ENCODE measurements at places on chromosomes 4 and X. TPM values are rescaled to one million over a fixed set of nuclear protein-coding genes. Genes with fewer than 3 reads are reported as not detected.

DNA sequence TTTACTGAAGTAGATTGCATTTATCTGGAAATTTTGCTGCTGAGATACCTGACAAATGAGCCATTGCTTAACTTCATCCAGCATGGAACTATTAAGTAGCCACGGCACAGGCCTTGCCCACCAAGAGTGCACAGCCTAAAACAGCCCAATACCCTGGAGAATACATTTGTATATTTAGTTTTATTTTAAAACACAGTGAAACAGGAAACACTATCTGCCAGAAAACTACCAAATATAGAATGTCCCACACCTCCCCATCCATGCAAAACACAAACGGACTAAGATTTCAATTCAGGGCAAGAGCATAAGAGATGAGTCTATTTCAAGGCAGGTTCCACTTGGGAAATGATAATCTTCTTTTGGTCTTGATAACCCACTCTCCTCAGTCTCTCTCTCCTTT lies 57.1 kb downstream of the MAML3 start:
- H3K4me1 ChIP-seq, result peaks cover 58% of the 10 kb centered on the region
- no peaks in the 10 kb centered on the region for H3K27me3 ChIP-seq
- peak overlapping the region; percentile 84 for H3K27ac ChIP-seq
- no peaks in the 10 kb centered on the region for H3K36me3 ChIP-seq

CAPN6 gene
- total RNA-seq, result 0.34 TPM

- no peak overlapping the region for H3K27ac ChIP-seq
- no peak overlapping the region for H3K4me3 ChIP-seq
- no peaks in the 10 kb centered on the region for H3K4me1 ChIP-seq
- H3K36me3 ChIP-seq, result peaks cover 66% of the 10 kb centered on the region
- no peaks in the 10 kb centered on the region for H3K27me3 ChIP-seq
- DNase-seq, result no peak
Measured at GRCh38 chr4:39323821-39324220, 42.3 kb downstream of the RFC1 start.

GRCh38 chr4:87882321-87882720 lies 49.6 kb downstream of the MEPE start:
- no peak for DNase-seq
- no peaks in the 10 kb centered on the region for H3K4me1 ChIP-seq
- H3K27me3 ChIP-seq, result no peaks in the 10 kb centered on the region

NDST3 gene
- total RNA-seq, result not detected

DNA sequence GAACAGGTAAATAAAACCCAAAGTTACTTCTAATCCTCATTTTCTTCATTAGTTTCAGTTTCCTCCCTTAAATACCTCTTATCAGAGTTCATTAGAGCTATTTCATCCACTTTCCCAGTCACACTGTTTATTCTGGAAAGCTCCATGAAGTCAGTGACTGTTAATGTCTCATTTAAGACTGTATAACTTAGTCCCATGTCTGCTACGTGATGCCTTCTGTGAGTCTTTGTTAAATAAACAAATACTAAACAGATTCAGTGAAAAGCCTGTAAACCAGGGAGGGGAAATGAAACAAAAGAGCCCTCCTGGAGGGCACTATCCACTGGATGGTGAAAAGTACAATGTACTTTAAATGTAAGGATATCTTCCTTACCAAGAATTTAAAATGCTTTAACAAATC lies 24.7 kb downstream of the ACE2 start:
- peaks cover 27% of the 10 kb centered on the region for H3K27me3 ChIP-seq
- H3K4me1 ChIP-seq, result no peaks in the 10 kb centered on the region
- H3K27ac ChIP-seq, result no peak overlapping the region
- no peak for DNase-seq

GPRIN3 gene
- total RNA-seq, result 1.2 TPM

GRCh38 chrX:154486052-154486395 lies 391 bp downstream of the UBL4A start:
- peaks cover 11% of the 10 kb centered on the region for H3K36me3 ChIP-seq
- peak overlapping the region; percentile 74 for H3K4me3 ChIP-seq
- peak overlapping the region; percentile 89 for H3K27ac ChIP-seq
- peaks cover 10% of the 10 kb centered on the region for H3K4me1 ChIP-seq
- peak; percentile 54 for DNase-seq

- DNase-seq, result no peak
- H3K36me3 ChIP-seq, result no peaks in the 10 kb centered on the region
- no peaks in the 10 kb centered on the region for H3K27me3 ChIP-seq
- no peaks in the 10 kb centered on the region for H3K4me1 ChIP-seq
- no peak overlapping the region for H3K4me3 ChIP-seq
Measured at GRCh38 chr4:125432078-125432477, 117.3 kb downstream of the FAT4 start.

GRCh38 chr4:185020293-185020808 lies 2.1 kb downstream of the HELT start:
- no peak overlapping the region for H3K27ac ChIP-seq
- peak overlapping the region; percentile 51 for H3K4me3 ChIP-seq
- H3K36me3 ChIP-seq, result no peaks in the 10 kb centered on the region
- peaks cover 45% of the 10 kb centered on the region for H3K27me3 ChIP-seq
- H3K4me1 ChIP-seq, result peaks cover 36% of the 10 kb centered on the region

DNA sequence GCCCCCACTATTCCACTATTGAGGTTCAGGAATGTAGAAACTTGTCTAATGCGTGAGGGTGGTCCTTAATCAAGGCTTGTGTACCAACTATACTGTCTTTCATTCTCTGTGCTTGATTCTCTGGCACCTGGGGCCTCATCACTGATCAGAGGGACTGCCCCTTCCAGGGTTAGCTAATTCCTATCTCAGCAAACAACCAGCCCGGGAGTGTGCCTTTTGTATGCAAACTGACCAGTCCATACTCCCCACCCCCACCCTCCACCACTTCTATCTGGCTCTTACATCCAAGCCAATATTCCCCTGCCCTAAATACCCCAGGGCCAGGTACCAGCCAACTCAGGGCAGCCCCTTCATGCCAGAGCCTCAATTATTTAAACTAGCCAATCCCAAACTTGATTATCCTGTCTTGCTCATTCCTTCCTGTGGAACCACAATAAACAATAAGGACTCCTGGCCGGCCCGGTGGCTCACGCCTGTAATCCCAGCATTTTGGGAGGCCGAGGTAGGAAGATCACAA lies 59.3 kb downstream of the FTHL17 start:
- no peak overlapping the region for H3K4me3 ChIP-seq
- H3K4me1 ChIP-seq, result no peaks in the 10 kb centered on the region
- H3K27me3 ChIP-seq, result no peaks in the 10 kb centered on the region
- DNase-seq, result no peak
- H3K27ac ChIP-seq, result no peak overlapping the region

SPATA4 gene
- total RNA-seq, result 0.44 TPM

EXOC1 gene
- 19.8 TPM for total RNA-seq

GRCh38 chrX:21725496-21725895 lies 32.4 kb downstream of the SMPX start:
- H3K4me3 ChIP-seq, result no peak overlapping the region
- no peak for DNase-seq
- H3K36me3 ChIP-seq, result peaks cover 4% of the 10 kb centered on the region
- H3K27me3 ChIP-seq, result no peaks in the 10 kb centered on the region

GRCh38 chrX:42751573-42751972 lies 26.4 kb downstream of the PPP1R2C start:
- H3K27me3 ChIP-seq, result peaks cover 9% of the 10 kb centered on the region
- H3K4me3 ChIP-seq, result no peak overlapping the region
- no peaks in the 10 kb centered on the region for H3K36me3 ChIP-seq
- H3K27ac ChIP-seq, result no peak overlapping the region

FAAH2 gene
- not detected for total RNA-seq

EGFL6 gene
- total RNA-seq, result not detected

KLF3 gene
- total RNA-seq, result 17.1 TPM

PDGFC gene
- 19.8 TPM for total RNA-seq

RS1 gene
- not detected for total RNA-seq

GRCh38 chrX:47664737-47665136 lies 5.8 kb upstream of the UXT start:
- no peak for DNase-seq
- H3K36me3 ChIP-seq, result no peaks in the 10 kb centered on the region
- no peaks in the 10 kb centered on the region for H3K27me3 ChIP-seq
- H3K4me3 ChIP-seq, result no peak overlapping the region

DNA sequence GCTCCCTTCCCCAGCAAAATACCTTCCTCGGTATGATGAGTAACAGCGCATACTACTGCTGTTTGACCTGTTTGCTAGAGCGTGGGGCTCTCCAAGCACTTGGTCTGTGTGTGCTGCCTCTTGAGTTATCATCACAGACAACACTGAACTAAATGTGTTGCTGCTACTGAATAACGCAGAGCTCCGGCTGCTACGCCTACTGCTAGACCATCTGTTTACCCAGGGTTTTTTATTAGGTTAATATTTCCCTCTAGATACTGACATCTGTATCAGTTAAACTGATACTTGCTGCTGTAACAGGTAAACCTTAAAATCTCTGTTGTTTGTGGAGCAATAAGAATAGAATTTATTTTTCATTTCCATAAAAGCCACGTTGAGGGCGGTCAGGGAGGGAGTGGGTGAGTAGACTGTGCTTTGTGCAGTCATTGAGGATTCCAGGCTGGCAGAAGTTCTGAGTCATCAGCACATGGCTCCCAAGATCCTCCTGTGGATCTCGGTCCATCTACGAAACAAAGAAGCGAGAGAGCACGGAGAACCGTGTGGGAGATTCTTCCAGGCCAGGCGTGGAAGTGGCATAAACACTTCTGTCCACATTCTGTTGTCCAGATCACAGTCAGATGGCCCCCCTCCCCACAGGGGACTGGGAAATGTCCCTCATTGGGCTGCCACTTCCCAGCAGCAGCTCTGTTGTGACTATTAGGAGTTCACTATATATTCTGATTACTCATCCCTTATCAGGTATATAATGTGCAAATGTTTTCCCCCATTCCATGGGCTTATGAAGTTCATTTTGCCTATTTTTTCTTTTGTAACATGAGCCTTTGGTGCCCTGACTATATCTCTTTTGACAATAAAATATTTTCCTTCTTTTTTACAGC lies 14.1 kb downstream of the GRK4 start:
- no peaks in the 10 kb centered on the region for H3K36me3 ChIP-seq
- no peak for DNase-seq
- no peak overlapping the region for H3K4me3 ChIP-seq
- no peaks in the 10 kb centered on the region for H3K4me1 ChIP-seq

DNA sequence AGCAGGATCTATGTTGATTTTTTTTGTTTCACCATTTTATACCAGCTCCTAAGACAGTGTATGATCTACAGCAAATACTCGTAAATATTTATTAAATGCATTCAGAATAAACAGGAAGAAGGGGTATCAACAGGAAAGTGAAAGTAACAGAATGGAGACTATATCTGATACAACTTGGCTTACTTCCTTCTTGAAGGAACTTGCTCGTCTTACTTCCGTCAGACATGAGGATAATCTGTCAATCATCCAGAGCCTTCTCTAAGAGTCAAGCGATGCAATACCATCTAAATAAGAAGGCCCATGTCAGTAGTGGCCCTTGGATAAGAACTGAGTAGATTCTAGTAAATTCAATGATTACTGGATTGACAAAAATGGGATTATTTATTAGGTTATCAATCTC lies 84.2 kb downstream of the CAMK2D start:
- H3K27ac ChIP-seq, result no peak overlapping the region
- peaks cover 46% of the 10 kb centered on the region for H3K4me1 ChIP-seq
- H3K27me3 ChIP-seq, result no peaks in the 10 kb centered on the region
- no peaks in the 10 kb centered on the region for H3K36me3 ChIP-seq

DNA sequence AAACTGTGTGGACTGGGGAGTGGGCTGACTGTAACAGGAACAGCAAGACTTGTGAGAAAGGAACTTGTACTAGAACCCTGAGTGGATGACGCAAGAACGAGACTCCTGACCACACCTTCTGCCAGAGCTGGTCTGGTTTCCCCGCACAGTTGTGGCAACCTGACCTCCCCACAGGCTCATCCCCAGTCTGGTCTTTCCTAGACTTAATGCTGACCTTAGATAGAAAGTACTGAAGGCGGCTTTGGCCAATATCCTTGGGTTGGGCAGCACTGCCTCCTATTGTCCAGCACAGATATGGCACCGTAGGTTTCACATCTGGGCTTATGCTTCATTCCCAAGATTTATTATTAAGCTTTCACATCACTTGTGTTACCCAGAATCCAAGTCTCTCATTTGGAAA lies 137.8 kb upstream of the FRG1 start:
- H3K4me3 ChIP-seq, result no peak overlapping the region
- no peaks in the 10 kb centered on the region for H3K4me1 ChIP-seq
- no peak for DNase-seq
- no peak overlapping the region for H3K27ac ChIP-seq

- H3K27me3 ChIP-seq, result no peaks in the 10 kb centered on the region
- H3K4me1 ChIP-seq, result no peaks in the 10 kb centered on the region
- DNase-seq, result no peak
Measured at GRCh38 chrX:36859231-36859630, 148.9 kb upstream of the FAM47C start.

DNA sequence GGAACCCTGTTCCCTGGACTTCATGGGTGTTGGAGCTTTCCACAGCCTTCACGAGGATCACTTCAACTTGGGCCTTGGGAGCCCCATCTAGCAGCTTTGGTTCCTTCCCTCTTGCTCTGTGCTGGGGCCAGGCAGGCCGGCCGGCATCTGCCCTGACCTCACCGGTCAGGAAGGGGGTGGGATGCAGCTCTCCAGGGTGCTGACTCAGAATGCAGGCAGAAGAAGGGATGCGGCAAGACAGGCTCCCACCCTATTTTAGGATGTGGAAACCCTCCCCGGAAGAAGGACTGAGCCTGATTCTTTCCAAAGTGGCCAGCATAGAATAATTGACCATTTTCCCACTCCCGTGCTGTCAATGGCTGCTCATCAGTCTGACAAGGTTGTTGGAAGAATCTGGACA lies 47.1 kb downstream of the FHDC1 start:
- no peak overlapping the region for H3K27ac ChIP-seq
- no peak overlapping the region for H3K4me3 ChIP-seq
- no peaks in the 10 kb centered on the region for H3K36me3 ChIP-seq
- no peak for DNase-seq

LRRC66 gene
- 0.95 TPM for total RNA-seq

BEND4 gene
- total RNA-seq, result not detected

DNA sequence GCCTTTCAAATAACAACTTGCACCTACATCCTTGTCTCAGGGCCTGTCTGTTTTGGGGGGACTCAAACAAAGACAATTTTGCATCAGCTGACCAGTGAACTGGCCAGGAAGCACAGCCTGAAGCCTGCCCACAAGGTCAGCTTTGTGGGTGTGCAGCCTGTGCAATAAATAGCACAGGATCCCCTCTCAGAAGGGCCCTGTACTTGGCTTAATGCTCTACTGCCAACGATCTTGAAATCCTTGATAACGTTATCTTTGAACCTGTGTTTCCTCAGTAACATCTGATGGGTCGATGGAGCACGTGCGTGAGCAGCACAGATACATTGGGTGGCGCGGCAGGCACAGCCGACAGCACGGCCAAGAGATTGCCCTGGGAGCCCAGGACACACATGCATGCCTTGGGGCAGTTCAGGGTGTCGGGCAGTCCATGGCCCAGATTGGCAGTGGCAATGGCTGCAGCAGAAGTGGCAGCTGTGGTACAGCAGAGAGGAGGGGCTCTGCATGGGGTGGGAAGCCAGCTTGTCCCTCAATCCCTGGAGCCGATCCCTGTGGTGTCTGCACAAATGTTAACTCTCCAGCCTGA lies 58.8 kb upstream of the ATP6AP2 start:
- H3K4me3 ChIP-seq, result no peak overlapping the region
- H3K36me3 ChIP-seq, result no peaks in the 10 kb centered on the region
- H3K4me1 ChIP-seq, result no peaks in the 10 kb centered on the region

All from psoas muscle (tissue), 8 donors.